ENCODE measurements at places on chromosomes 3 and 15. TPM values are rescaled to one million over a fixed set of nuclear protein-coding genes. Genes with fewer than 3 reads are reported as not detected.

Gene TM6SF1
- 7.0 TPM for total RNA-seq

Gene MITF
- 44.8 TPM for total RNA-seq

Gene ABHD17C
- total RNA-seq: 5.4 TPM

Gene GOLGA8J
- total RNA-seq: not detected

Gene DBR1
- total RNA-seq: 13.5 TPM

Gene EPHB3
- total RNA-seq: 10.6 TPM

Gene NR1I2
- not detected for total RNA-seq

Gene PRR23B
- total RNA-seq: not detected

Gene KLF15
- total RNA-seq: 95.4 TPM

Gene LARP6
- 48.2 TPM for total RNA-seq

Data from gastroesophageal sphincter (tissue), 4 donors.